ENCODE measurements at places on chromosomes 6 and 20. TPM values are rescaled to one million over a fixed set of nuclear protein-coding genes. Genes with fewer than 3 reads are reported as not detected.

VSTM2L gene
- total RNA-seq: 45.8 TPM

DNA sequence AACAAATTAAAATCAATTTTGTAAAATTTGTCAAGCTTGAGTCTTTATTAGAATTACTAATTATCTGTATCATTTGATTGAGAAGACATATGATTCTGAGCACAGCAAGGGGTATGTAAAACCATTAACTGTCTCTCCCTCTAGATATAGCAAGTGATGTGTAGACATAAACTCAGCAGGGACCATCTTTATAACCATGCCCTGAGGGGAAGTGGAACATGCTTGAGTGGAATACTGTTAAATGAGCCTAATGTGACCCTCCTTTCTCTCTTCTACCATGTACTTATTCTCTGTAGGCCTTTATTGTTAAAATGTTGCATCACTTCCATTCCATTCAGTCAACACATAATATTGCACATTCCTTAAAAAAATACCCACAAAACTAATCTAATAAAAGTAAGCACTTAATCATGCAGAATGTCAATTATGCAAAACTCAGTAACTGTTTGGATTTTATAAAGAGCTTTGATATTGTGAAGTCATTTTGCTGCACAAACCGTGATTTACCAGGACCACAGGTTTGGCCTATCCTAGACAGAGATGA, 896.6 kb upstream of the MANEA start:
- DNase-seq: no peak

GRCh38 chr6:81002126-81002525, 750.4 kb downstream of the TENT5A start:
- DNase-seq: peak; percentile 38

DNA sequence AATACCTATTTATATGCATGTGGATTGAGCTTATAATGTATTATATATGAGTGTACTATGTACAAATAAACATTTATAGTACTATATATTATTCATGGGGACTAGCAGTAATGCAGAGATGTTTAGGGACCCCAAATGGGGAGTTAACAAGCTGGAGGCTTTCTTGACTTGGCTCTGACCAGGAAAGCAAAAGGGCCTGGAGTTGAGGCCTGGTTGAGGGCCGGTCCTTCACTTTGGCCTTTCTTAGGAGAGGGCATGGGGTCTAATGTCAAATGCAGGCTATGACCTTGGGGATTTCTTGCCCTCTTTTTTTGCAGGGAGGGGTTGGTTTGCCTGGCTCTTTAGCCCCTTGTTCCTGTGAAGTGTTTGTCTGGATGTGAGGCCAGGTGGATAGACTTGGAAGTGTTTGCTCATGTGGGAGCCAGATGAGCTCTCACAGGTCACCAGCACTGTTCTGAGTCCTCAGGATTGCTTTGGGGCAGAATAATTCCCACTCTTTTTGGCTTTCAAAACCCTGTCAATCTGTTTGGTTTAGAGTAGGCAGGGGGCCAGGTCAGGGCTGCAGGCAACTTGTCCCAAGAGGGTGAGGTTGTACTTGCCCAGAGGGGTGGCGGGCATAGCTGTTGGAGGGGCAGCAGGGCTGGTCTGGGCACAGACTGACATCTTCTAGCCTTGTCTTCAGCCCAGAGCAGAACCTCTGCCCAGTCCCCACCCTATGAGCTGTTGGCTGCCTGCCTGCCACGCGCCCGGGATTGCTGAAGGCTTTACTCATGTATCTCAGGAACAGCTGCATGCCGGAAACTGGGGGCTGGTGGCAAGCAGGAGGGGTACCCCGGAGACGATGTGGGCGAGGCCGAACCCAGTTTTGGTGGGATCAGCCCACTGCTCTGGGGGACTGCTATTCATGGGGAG, 14.6 kb downstream of the TJAP1 start:
- no peak for DNase-seq

GRCh38 chr20:42493001-42493400, 696.7 kb downstream of the PTPRT start:
- DNase-seq: no peak

GRCh38 chr6:47076422-47077344, 34.6 kb upstream of the ADGRF1 start:
- no peak for DNase-seq

GRCh38 chr6:29563435-29563965, 4.0 kb upstream of the UBD start:
- peak; percentile 14 for DNase-seq

- peak; percentile 60 for DNase-seq
These were observed 260.0 kb downstream of the C6orf118 start for GRCh38 chr6:165049362-165049761.

GRCh38 chr6:44397424-44398164, 10.1 kb downstream of the CDC5L start:
- DNase-seq: no peak

GRCh38 chr20:8855315-8855714, 213.6 kb upstream of the PLCB4 start:
- DNase-seq: peak; percentile 68

DNA sequence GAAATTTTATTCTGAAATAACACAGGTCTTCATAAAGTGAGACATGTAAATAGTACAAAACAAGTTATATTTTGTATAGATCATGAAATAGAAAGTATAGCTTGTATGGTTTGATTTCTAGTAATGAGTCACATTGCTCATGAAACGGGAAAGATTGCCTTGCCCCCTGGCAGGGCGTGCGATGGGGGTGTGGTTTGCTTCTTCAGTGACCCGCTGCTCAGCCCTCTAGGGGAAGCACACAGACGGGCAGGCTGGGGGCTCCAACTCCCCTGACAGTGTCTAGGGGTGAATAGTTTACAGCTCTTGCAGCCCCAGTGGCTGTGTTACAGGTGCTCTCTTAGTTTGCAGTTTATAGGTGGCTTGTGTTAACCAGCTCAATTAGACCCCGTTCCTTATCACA, 170.5 kb upstream of the RGS17 start:
- DNase-seq: peak; percentile 7

Measured in PC-3 (cell line).